ENCODE measurements at places on chromosomes 11 and 22.

GRCh38 chr11:102798012-102798746 lies at the start of gene MMP1:
Gene MMP1 (minus strand): TSS chr11:102798160. CDS start chr11:102798092, 68 bp downstream.
- DNase-seq = no peak

GRCh38 chr22:41668971-41669911 lies 19.4 kb downstream of the SNU13 start:
- no peak for DNase-seq

- DNase-seq = no peak
These were observed 2.4 kb downstream of the CAPN1 start for GRCh38 chr11:65184146-65184545.

DNA sequence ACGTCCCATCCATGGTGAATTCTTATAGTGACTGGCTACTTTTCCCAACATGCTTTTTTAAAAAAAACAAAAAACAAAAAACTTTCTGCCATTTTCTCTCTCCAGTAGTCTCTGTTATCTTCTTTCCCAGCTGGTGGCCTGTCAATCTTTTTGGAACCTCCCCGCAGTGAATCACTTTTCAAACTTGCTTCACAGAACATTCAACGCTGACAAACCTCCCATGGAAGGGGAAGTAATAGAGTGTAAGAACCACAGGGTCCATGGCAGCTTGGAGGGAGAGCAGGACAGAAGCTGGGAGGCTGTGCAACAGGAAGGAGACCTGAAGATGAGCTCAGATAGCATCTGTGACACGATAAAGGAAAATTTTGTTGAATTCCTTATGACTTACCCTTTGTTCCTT lies 9.8 kb upstream of the CECR2 start:
- DNase-seq = no peak

DNA sequence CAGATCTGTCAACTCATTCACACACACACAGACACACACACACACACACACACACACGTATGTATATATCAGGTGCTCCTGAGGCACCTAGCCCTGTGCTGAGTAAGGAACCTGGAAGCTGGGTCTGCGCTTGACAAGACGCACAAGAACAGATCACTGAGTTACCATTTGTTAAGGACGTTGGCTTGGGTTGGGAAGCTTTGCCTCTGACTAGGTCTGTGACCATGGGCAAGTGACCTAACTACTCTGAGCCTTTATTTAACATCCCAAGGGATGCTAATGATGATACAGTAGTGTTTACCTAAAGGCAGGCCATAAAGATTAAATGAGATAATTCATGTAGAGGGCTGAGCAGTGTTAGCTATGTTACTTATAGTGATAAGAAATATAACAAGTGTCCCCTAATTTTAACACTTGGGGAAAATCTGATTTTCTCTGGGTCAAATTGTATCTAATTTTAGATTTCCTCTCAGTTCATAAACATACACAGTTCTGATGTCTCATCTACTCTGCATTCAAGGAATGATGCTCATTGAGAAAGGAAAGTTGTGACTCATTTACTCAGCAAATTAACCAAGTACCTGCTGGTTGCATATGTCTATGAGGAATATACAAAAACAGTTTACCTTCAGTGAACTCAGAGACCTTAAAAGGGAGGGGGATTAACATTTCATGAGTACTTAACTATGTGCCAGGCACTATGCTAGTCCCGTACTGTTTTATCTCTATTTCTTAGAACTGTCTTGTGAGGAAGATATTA lies 13.6 kb downstream of the RNF185 start:
- no peak for DNase-seq

DNA sequence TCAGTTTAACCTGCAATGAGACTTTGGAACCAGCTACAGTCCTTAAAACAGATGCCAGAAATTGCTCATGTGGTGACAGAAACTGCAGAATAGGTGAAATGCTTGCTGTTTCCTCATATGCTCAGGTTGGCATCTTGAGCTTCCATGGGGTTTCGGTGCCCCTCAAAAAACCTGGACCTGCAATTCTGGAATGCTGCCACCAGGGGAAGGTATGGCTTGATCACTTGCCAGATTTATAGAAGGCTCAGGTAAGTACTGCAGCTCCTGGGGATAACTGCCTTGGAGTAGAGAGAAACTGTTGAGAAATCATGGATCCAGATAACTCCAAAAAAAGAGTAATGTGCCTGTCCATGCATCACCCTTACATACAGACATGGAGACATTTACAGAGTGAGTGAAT lies 113.0 kb downstream of the CTTN start:
- no peak for DNase-seq

- no peak for DNase-seq
These were observed 16.1 kb upstream of the NECTIN1 start for GRCh38 chr11:119745112-119745511.

Measured in HuH-7 (cell line).